ENCODE measurements at places on chromosomes 13 and 19. TPM values are rescaled to one million over a fixed set of nuclear protein-coding genes. Genes with fewer than 3 reads are reported as not detected.

DNA sequence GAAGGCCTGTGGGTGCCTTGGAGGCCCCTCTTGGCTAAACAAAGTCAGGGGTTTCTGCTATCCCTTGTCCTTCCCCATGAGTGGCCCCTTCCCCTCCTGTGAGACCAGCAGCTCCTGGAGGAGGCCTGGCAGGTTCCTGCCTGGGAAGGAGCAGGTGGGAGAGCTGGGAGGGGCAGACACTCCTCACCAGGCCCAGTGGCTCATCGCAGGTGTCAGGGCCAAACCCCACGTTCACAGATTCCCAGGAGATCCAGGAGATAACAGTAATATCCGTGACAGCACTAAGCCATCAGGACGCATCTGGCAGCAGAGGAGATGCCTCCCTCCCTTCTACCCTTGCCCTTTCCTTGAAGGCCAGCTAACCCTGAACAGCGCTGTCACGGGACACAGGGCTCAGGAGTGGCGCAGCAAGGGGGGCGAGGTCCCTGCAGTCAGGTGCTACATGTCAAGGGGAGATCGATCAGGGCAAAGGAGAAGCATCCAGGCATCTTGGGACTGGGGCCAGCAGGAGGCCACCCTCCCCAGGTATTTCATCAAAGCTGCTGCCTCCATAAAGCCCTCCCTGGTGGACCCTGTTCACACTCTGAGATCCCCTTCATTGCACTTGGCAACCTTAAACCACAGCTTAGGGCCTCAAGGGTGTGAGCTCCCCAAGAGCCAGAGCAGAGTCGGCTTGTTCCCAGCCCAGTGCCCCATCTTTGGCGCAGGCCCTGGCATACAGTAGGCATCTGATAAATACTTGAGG lies 4.8 kb downstream of the CEBPA start:
- DNase-seq, result no peak

DNA sequence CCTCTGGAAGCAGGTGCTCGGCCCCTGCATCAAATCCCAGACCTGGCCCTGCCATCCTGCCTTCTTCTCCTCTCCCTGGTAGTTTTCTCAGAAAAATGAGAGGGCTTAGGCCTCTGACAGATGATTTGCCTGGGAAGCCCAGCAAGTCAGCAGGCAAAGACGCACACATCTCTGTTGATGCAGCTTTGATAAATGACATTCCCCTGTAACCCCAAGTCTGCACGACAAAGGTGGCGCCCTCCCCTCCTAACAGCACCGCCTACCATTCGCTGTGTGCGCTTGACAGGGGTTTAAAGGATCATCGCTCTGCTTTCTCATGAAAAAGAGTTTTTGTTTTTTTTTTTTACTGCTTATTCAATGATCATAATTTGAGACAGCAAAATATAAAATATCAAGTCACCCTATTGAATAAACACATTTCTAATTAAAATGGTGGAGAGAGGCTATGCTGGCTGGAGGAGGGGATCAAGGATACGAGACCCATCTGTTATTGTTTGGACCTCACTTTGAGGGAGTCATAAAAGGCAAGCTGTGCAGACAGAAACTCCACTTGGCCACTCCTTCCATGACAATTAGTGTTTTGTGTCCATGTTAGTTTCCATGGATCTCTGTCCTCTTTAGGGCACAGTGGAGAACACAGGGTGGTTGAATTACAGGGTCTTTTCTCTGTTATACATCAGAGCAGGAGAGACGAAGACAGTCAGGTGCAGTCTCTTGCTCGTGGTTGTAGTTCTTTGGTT lies 126.1 kb downstream of the FGF9 start:
- no peak for DNase-seq

The SKA3 gene
- polyA plus RNA-seq, result 14.2 TPM

The PGLYRP2 gene
- not detected for polyA plus RNA-seq

- DNase-seq, result no peak
Measured at GRCh38 chr13:77397636-77398035, 70.7 kb upstream of the MYCBP2 start.

- no peak for DNase-seq
Measured at GRCh38 chr19:42596391-42597072, 1.8 kb upstream of the CEACAM8 start.

- no peak for DNase-seq
Measured at GRCh38 chr19:49335071-49335783, at the start of gene CD37. TSS of gene CD37 (plus strand) at chr19:49335406. CDS start at chr19:49335541, 135 bp downstream.

The ZNF101 gene
- 18.3 TPM for polyA plus RNA-seq

DNA sequence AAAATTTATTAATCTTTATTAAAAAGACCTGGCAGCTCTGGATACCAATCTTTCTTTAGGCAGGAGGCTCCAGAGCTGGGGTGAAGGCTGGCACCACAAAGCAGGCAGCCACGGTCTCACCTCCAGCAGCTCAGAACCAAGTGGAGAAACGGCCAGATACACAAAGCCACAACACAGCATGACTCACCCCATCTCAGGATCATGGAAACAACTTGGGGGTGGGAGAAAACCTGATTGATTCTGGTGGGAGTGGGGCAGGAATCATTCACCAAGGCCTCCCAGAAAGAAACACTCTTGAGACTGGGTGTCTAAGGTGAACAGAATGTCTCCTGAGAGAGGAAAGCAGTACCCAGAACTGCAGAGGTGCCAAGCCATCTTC lies 64.2 kb downstream of the CRYL1 start:
- DNase-seq, result no peak

DNA sequence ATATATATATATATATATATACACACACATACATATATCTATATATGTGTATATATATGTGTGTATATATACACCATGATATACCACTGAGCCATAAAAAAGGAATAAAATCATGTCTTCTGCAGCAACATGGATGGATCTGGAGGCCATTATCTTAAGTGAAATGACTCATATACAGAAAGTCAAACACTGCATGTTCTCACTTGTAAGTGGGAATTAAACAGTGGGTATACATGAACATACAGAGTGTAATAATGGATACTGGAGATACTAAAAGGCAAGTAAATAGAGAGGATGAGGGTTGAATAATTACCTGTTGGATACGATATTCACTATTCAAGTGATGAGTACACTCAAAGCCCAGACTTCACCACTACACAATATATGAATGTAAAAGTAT lies 332.6 kb downstream of the SLITRK1 start:
- no peak for DNase-seq

Measured in left renal pelvis (tissue), 4 donors.